ENCODE measurements at places on chromosomes 16 and 17.

DNA sequence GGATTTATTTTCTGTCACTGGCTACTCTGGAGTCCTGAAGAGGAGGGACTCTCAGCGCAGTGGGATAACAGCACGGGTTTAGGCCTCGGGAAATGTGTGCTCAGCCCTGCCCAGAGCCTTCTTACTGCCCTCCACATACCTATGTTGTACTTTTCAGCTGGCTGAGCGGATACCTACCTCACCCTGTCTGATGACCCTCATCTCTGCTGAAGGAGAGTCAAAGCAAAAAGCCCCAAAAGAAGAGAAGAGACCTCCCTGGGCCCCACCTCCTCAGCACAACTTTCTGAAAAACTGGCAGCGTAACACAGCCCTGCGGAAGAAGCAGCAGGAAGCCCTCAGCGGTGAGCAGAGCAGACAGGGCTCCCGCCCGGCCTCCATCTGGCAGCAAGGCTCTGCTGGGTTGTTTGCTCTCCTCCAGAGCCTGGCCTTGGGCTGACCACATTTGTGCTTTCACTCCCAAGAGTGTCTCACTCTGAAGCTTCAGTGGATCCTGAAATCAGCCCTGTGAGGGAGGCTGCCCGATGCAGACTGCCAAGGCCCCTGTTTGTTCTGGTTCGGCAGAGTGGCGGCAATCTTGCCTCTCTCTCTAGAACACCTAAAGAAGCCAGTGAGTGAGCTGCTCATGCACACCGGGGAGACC is 10.3 kb downstream of the MYCBPAP start:
- no peak for DNase-seq

- no peak for DNase-seq
Measured at GRCh38 chr17:71500761-71501555, 619.9 kb upstream of the SOX9 start.

DNA sequence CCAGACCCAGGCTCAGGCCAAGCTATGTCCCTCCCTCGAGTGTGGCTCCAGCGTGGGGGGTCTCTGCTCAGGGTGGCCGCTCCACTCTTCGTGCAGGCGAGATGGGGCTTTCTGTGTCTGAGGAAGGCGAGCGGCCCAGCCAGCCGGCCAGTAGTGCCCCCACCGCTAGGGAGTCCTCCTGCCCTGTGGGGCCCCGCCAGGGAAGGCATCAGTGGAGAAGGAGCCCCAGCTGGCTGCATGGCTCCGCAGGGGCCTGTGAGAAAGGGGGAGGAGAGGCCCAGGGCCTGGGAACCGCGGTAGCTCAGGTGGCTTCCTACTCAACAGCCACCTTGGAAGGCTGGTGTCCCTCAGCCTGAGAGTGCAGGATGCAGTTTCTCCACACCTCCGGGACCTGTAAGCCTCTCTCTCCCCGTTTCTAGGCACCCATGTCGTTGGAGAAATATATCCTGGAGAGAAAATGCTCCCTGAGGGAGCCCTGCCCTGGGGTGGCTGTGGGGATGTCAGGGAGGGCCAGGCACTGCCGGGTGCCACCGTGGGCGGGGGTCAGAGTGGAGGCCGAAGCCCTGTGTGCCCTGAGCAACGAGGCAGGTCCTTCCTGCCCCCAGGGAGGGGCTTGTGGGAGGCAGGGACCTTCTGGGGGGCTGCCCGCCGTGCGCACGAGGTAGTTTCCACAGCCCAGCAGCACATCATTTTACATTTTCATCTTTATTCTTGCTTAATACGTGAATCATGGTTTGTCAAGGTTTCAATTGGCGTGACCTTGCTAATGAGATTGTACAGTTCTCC is 3.3 kb downstream of the PIGQ start:
- DNase-seq, result no peak

GRCh38 chr17:34252444-34253138 is 2.5 kb upstream of the CCL2 start:
- DNase-seq, result no peak

- DNase-seq, result no peak
Measured at GRCh38 chr16:84786605-84787262, 33.1 kb upstream of the CRISPLD2 start.

DNA sequence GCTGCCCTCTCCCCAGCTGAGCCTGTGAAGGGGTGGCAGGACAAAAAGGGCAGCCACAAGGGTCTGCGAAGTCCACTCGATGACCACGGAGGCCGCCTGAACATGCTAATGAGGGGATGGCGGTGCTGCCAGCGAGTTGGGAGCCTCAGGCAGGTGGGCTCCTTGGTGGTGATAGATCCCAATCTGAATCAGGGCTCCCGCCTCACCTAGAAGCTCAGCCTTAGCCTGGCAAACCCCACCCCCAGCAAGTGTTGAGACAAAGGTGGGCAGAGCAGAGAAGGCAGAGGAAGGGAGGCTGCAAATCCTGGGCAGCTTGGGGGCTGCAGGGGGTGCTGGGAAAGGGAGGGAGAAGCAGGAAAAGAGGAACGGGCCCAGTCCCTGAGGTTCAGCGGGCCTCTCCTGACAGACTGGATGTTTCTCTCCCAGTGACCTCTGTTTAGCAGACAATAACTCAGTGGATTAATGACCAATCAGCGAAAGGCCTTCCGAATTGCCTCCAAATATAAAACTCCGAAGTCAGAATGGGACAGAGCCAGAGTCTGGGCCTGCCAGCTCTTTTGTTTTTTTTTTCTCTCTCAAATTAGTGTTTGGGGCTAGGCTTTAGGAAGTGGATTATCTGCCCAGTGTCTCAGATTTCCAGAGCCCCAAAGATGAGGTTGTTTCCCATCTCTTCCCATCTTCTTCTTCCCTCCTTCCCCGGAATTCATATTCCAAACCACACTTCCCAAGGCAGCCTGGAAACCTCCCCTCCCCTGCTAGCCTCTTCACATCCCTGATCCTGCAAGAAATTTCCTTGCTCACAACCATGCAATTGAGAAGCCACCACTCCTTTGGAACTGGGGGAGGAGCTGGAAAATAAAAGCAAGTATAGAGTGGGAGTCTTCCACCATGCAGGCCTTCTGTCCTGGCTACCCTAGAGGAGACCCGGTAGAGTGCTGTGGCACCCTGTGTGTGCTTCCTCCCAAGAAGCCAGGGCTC is 15.2 kb upstream of the HOXB2 start:
- no peak for DNase-seq

- no peak for DNase-seq
Measured at GRCh38 chr17:51346218-51346982, 86.1 kb downstream of the UTP18 start.

DNA sequence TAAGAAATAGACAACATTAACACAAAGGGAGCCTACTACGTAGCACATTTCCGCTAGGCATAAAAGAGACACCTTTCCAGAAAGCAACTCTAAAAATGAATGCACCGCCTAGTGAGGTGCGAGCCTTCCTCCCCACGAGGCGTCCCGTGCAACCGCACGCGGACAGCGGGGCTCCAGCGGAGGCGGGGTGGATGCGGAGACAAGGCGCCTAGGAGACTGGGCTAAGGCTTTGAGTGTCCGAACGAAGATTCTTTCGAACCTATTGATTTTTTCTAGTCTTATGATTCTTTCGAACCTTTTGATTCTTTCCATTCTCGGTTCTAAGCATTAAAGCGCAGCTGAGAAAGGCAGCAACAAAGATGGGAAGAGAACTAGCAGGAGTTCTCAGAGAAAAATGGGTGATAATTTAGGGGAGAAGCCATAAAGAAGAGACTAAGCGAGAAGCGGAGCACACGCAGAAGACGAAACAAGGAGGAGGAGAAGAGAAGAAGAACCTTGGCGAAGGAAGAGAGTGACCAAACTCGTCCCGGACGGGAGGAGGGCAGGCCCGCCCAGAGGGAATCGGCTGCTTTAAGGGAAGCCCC is 394 bp upstream of the CPD start:
- peak; percentile 46 for DNase-seq

GRCh38 chr16:57608462-57609113 is 19.8 kb upstream of the ADGRG1 start:
- DNase-seq, result no peak

GRCh38 chr17:40617678-40618240 is 29.9 kb downstream of the SMARCE1 start:
- no peak for DNase-seq

DNA sequence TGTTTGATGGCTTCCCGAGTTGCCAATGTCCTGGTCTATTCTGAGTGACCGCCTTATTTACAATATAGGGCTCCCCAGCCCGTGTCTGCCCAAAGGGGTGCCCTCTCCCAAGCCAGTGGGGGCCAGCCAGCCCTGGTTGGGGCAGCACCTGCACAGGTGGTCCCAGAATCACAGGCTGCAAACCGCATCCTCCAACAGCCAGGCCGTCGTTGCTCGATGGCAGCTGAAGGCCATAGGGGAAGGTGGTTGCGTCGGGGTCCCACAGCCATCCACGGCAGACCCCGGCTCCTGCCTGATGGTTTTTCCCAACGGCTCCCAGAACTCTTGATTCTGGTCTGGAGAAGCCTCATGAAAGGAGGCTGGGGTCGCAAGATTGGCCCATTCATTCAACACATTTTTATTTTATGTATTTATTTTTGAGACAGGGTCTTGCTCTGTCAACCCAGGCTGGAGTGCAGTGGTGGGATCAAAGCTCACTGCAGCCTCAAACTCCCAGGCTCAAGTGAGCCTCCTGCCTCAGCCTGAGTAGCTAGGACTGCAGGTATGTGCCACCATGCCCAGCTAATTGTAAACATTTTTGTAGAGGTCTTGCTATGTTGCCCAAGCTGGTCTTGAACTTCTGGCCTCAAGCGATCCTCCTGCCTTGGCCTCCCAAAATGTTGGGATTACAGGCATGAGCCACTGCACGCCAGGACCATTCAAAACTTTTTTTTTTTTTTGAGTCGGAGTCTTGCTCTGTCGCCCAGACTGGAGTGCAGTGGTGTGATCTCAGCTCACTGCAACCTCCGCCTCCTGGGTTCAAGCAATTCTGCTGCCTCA is 79.0 kb upstream of the TOB1 start:
- no peak for DNase-seq

DNA sequence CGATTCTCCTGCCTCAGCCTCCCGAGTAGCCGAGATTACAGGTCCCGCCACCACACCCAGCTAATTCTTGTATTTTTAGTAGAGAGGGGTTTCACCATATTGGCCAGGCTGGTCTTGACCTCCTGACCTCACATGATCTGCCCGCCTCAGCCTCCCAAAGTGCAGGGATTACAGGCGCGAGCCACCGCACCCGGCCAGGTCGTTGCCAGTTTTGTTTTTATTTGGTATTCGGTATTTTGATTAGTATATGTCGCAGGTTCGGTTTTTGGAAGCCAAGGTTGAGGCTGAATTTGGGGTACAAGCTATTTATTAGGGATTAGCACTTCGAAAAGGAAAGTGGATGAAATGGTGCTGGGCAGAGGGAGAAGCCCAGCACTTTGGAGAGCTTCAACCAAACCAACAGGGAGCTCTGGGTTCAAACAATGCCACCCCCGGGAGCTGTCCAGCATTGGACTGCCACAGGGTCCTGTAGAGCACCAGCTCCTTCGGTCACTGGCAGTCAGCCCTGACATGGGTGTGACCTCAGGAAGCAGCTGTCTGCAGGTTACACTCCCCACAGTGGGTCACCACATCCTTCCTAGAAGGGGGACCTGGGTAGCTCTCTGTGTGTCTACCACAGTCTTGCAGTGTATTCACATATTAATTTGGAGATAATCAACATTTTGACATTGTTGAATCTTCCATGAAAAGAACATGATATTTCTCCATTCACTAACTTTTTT is 1.5 kb upstream of the CLEC10A start:
- DNase-seq, result no peak

DNA sequence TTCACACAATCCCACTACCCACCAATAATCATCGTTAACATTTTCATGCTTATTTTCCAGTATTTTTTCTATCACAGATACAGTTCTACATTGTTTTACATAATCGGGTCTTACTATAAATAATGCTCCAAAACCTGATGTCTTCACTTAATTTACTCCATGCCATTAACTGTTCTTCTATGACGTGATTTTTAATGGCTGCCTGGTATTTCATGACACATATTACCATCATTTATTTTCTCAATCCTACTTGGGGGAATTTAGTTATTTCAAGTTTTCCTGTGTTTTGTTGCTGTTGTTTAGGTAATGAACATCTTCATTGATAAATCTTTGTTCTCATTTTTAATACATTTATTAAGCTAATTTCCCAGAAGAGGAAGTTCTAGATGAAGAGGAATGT is 14.7 kb downstream of the LPO start:
- DNase-seq, result no peak

DNA sequence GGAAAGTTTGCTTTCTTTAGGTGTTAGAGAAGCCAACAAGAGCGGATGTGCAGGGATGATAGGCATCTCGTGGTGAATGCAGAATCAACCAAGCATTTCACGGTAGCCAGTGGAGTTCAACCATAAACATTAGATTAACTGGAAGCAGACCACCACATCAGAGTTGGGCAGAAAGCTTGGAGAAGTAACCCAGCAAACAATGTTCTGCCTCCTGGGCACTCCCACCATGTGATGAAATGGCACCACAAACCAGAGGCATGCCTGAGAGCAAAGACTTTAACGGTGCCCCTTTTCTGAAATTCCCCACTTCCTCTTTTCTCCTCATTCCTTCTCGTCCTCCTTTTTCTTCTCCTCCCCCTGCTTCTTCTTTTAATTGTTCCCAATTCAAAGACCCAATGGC is 193.5 kb upstream of the ANKFN1 start:
- no peak for DNase-seq

DNA sequence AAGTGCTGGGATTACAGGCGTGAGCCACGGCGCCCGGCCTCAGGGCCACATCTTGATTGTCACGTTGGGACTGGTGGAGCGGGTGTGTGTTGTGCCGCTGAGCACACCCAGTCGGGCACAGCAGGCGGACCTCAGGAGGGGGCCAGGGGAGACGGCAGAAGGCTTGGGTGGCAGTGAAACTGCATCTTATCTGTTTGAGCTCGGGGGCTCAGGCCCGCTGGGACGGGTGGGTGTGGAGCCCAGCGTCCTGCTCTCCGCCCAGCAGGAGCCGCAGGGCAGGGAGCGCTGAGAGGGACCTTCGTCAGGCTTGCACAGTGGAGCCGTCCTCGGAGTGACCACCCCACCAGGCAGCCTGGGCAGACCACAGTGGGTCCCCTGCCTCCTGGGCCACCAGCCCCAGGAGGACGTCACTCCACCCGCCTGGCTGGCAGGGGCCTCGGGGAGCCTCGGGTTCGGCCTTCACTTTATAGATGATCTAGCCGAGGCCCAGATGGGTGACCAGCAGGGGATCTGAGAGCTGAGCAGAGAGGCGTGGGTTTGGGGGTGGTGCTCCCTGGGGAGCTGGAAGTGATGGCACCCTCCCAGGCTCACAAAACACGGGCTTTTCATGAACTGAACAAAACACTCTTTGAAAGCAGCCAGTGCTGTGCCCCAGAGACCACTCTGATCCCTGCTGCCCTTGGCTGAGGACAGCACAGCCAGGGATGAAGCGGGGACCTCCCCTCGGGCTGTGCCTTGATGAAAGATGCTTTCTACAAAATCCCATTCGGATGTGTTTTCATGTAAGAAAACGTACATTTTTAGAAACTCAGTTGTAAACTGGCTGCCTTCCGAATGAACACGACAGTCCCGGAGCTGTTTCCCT is 181.1 kb downstream of the SEC14L1 start:
- DNase-seq, result no peak

GRCh38 chr16:82379551-82379950 is 209.5 kb upstream of the MPHOSPH6 start:
- DNase-seq, result no peak

Data from activated T-cell treated with anti-CD3 and anti-CD28 coated beads for 48 hours (primary cell).